HFFc6 (cell line): ENCODE measurements at places on chromosomes 13 and 19. TPM values are rescaled to one million over a fixed set of nuclear protein-coding genes. Genes with fewer than 3 reads are reported as not detected.

DNA sequence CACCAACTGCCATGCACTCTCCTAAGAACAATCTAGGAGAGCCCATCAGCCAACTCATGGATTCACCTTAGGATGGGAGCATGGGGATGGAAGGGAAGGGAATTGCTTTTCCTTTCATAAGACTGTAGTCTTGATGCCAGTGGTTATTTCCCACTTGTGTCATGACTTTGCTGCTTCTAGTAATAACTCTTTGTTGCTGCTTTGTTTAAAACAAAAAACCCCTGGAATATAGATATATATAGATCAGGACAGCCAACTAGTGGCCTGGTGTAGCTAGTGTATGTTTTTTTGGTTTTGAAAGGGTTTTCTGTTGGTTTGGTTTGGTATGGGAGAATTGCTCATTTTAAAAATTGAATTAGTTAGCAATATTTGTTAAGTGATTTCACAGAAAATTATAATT is 39.3 kb upstream of the KCTD4 start:
- no peak for DNase-seq

- DNase-seq = no peak
These were observed 19.2 kb downstream of the ATCAY start for GRCh38 chr19:3899531-3900294.

DNA sequence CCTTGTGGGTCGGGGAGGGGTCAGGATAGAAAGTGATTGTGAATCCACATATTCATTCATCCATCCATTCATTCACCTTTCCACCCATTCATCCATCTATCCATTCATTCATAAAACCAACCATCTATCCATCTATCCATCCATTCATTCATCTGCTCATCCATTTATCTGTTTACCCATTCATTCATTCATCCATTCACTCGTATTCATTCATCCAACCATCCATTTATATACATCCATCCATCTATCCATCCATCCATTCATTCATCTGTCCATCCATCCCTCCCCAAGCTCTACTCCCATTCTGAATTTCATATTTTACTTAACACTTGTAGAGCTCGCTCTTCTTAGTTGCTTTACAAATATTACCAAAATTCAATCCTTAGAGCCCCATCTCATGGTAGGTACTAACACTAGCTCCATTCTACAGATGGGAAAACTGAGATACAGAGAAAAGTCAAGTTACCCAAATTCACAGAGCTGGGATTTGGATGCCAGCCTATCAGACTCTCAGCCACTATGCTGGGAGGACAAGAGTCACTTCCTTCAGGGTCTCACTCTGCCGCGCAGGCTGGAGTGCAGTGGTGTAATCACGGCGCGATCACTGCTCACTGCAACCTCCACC is 37.6 kb downstream of the PIN1 start:
- no peak for DNase-seq

GRCh38 chr13:25118378-25118905 is 22.5 kb downstream of the PABPC3 start:
- no peak for DNase-seq

DNA sequence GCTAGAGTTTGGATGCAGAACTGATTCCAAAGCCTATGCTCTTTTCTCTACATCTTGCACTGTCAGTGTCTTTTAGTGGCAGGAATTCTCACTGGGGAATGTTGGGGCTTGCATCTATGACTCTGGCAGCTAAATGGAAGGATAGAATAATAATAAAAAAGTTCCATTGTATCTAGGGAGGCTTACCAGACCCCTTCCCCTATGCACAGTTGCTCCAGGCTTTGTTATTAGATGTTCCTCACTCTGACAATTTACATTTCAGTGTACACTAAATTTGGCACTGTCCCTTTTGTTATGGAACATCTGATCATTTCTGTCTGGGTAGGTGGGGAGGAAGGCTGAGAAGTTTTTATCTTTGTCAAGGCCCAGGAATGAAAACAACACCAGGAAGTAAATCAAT is 3.7 kb upstream of the TRIM13 start:
- DNase-seq = no peak

- peak; percentile 52 for DNase-seq
These were observed 54.2 kb upstream of the ABCC4 start for GRCh38 chr13:95355494-95355893.

DNA sequence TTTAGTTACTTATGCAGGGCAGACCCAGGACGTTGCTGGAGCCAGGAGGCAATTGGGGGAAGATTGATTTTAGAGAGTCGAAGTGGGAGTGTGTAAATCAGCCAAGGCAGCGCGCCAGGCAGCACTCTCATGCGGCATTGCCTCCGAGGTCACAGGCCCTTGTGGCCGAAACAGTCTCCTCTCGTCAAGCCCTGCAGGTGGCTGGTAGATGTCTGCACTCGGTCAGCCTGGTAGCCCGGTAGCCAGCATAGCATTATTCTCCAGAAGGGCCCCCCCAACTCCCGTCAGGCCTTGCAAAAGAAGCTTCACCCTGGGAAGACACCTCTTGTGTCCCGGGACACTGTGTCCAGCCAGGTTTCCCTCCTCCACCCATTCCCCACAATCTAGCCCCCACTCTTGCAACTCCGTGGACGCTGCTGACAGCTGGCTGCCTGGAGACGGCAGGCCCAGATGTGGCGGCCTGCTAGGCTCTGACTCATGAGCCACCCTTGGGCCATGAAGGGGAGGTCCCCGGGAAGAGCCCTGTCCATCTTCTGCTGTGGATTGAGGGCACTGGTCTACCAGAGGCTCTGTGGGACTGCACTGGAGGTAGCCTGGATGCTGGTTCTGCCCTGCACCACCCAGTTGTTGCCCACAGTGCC is 2.6 kb upstream of the PEPD start:
- no peak for DNase-seq

DNA sequence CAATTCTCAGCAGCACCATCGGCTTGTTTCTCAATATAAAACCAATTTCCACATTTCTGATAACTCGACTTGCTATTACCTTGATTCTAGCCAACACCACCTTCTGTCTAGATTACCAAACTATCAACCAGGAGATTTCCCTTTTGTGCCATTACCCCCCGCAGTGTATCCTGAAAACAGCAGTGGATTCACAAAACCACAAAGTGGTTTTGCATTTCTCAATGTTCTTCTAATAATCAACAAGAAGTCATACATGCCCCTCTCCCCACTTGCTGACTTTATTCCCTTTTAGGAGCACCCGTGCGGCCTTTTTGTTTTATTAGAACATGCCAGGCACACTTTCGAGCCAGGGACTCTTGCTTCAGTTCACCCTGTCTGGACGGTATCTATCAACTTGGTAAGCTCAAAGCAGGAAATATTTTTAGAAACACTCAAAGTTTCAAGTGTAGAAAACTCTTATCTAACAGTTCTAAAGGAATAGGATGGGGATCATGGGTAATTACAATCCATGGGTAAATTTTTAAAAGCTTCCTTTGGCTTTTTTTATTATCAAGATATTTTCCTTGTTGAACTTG is 967.4 kb downstream of the EFNB2 start:
- DNase-seq = no peak

DNA sequence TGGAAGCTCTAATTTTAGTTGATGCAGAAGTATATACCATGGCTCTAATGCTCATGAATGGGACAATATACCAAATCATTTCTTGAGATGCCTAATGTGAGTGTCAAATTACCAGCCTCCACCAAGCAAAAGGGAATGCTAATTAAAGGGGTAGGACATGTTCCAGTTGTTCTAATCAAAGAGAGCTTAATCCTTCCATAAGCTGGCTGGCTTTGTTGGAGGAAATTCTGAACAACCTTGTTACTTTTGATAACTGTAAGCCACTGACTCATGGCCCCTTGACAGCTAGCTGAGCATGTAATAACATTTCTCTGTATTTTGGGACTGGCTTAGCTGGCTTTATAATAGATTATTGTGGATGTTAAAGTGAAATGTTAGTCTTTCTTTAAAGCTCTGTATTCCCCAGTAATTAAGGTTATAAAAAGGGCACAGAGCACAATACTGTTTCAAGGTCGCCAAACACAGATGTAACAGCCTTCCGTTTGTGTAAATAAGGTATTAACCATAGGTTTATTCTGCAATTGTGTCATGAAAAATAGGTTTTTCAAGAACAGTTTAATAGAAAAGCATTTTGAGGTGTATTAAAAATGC is 1194.0 kb downstream of the PCDH9 start:
- no peak for DNase-seq

DNA sequence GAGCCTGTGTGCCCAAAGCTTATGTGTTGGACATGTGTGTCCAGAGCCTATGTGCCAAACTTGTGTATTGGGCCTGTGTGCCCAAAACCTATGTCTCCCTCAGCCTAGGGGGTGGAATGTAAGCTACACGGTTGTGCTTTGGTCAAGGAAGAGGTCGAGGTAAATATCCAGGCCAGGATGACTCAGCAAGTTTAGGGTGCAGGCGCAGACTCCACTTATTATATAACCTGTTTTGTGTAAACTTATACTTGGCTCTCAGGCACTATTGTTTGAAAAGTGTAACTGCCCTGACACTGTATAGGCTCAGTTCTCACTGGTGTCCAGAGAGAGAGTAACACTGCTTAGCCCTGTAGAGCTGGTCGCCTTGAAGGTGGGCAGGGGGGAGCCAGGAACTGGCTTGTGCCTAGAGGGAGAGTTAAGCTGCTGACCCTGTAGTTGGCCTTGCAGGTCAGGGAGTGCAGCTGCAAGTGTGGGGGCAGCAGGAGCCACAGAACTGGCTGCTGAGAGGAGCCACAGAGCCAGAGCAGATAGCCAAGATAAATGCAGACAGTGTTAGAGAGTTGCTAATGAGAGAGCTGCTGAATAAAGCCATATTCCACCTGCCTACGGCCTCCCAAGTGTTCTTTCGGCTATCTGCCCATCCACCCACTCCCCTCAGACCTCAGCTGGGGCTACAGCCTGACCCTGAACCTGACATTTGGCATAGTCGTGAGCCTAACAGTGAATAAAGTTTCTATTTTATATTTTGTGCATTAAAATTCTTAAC is 517.2 kb upstream of the SLITRK1 start:
- DNase-seq = no peak

DNA sequence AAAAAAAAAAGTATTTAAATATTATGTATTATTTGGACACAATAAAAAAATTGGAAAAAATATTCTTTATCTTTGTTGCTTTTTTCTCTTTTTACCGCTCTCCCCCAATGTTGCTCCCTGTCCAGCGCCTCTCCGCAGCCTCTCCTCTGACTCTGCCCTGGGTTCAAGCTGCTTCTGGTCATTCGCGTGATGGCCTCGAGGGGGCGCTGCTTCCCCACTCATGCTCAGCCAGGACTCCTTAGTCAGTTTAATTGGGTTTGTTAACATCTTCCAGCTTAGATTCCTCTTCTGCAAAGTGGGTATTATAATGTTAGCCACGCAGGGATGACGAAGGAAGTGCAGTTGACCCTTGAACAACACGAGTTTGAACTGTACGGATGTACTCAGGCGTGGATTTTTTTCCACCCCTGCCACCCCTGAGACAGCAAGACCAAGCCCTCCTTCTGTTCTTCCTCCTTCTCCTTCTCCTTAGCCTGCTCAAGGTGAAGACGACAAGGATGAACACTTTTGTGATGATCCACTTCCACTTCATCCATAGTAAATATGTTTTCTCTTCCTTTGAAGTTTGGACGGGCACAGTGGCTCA is 4.9 kb upstream of the NWD1 start:
- DNase-seq = peak; percentile 6

ADGRE1 gene
- 0.14 TPM in 1 of 2 replicates, not detected in the other for total RNA-seq

PLPPR2 gene
- total RNA-seq = 59.7 to 77.1 TPM (median 75.2 TPM) in 3 replicates

MBD3L2 gene
- not detected in 3 replicates for total RNA-seq

ZNF208 gene
- 0.14 TPM in 1 of 2 replicates, not detected in the other for total RNA-seq

ZMYM2 gene
- total RNA-seq = 21.3 and 32.8 TPM in 2 replicates
